ENCODE measurements at places on chromosomes 6 and 20. TPM values are rescaled to one million over a fixed set of nuclear protein-coding genes. Genes with fewer than 3 reads are reported as not detected.

DNA sequence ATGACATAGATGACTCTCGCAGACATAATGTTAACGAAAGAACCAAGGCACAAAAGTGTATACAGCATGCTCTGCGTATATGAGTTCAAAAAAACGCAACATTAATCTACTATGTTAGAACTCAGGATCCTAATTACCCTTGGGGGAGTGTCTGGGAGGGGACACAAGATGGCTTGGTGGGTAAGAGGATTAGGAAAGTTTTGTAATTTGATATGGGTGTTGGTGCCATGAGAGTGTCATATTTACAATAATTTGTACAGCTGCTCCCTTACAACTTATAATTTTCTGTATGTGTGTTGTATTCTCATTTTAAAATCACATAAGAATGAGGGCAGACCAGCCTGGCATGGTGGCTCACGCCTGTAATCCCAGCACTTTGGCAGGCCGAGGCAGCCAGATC, 38.6 kb downstream of the TFEB start:
- DNase-seq = no peak

DNA sequence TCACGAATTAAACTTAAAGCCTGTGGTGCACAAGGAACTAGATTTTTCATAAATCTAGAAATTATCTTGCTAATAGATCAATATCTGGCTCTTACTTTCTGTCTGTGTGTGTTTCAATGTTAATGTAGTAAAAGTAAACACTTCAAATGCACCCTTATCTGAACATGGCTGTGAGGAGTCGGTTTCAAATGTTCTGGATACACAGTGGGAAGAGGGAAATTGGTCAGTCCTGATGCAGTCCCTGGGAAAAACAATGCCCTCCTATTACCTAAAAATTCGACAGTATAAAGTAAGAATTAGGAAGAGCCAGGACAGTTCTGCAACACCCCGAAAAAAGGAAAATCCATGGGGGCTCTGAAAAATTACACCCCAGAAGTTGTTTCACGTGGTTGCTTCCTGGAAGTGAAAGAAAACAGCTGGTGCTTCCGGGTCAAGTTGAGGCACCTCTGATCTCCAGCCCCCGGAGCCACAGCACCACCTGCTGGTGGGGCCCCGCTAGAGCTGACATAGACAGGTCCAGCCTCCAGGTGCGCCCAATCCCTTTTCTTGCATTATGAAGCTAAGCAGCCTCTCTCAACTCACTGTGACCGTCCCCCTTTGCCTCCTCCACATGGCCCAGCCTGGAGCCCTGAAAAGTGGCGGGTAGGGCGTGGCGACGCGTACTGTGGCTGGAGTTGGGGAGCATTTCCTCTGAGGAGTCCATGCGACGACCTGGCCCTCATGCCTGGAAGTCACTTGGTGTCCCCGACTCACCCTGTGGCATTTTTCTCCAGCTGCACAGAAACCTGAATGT, 8.3 kb downstream of the SEMG2 start:
- no peak for DNase-seq

The SAMD10 gene
- 3.9 TPM for total RNA-seq

DNA sequence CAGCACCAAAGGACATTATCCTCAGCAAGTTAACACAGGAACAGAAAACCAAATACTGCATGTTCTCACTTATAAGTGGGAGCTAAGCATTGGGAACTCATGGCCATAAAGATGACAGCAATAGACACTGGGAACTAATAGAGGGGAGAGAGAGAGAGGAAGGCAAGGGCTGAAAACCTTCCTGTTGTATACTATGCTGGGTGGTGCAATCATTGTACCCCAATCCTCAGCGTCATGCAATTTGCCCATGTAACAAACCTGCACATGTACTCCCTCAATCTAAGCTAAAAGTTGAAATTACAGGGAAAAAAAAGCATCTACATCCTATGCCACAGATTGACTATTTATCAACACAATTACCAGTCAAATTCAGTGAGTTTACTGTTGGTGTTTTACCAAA, 20.0 kb upstream of the VNN1 start:
- DNase-seq = no peak

DNA sequence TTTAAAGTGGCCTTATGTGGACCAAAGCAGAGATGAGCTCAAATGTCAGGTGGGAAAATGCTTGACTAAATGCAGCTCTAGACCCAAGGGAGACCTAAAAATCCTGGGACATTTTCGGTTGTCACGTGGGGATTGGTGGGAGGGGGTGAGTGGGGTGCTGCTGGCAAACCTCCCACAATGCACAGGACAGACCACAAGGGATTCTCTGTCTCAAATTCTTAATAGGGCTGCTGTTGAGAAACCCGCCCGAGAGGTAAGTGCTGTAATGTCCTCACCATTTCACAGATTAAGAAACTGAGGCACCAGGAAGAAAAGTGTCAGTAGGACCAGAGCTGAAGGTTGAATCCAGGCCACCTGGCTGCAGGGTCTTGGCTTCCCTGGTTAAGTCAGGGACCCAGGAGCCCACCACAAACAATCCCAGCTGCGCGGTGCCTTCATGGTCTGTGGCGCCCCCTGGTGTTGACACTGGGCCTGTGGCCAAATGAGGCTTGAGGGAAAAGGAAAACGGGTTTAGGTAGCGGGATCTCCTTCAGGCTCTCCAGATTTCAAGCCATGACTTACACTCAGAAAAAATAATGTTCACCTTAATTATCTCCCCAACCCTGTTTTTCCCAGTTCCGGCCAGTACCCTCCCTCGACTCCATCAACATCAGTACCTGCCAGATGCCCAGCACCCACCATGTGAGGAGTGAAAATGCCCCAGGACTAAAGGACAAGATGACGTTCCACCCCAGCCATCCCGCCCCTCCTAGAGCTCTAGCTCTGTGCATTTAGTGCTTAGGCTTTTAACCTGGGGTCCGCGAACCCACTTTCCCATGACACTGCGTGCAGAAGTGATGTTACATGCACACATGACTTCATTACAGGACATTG, 7.2 kb downstream of the HLA-G start:
- peak; percentile 35 for DNase-seq

DNA sequence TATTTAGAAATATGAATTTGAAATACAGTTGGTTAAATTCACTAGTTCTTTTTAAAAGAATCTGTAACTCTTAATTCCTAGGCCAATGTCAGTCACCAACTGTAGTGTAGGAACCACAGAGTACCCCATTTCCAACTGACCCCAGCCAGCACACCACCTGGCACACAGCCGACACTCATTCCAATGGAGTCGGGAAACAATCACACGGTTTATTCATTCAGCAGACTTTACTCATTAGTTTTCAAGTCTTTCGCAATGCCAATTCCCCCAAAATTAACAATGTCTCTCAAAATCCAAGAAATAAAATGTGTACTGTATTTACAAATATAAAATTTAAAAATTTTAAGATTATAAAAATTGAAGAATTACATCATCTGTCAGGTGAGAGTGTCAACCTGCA, 13.5 kb downstream of the ARG1 start:
- no peak for DNase-seq

GRCh38 chr6:144744720-144745119, 459.6 kb downstream of the UTRN start:
- no peak for DNase-seq

The TFAP2D gene
- not detected for total RNA-seq

- no peak for DNase-seq
Observed at GRCh38 chr20:1121429-1121828, 3.0 kb downstream of the PSMF1 start.

DNA sequence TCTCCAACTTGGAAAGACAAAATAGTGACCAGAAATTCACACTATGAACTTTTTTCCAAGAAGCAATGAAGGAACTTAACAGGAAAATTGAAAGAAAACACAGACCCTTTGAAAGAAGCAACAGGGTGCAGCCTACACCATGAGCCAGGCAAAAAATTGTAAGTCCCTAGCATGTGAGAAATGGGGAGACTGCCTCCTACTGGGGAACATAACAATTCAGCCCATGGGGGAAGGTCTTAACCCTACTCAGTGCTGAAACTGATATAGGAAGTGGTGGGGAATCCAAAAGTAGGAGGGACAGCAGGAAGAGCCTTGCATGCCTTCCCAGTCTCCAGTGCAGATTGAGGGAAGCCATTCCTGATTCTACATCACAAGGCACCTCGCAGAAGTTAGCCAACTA, 235.1 kb upstream of the UFL1 start:
- DNase-seq = no peak

DNA sequence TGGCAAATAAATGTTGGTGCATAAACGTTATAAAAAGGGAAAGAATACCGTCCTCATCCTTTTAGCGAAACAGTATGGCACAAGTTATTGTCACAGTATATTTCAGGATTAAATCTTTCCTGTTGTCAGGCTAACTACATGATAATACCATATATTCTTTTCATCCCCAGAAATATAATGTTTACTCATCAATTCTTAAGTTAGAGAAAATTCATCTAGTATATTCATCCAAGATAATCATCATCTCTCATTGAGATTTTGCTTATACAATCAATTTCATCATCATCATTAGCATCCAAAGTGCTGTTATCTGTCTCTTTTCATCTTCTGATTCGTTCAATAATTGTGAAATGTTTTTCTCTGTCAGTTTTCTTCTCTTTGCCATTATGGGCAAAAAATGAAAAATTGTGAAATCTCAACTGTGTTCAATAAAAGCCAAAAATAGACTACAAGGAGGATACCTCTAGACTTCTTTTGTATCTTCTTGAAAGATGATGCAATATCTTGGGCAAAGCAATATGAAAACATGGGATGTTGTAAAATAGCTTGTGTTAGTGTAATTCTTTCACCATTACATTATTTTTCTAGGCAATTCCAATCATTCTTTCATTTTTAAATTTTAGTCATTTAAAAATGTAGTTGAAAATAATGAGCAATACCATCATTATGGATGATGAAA, 2.6 kb downstream of the SPACA1 start:
- no peak for DNase-seq

The C4B gene
- 129 TPM for total RNA-seq

GRCh38 chr20:49422161-49422560, 60.3 kb downstream of the KCNB1 start:
- no peak for DNase-seq

DNA sequence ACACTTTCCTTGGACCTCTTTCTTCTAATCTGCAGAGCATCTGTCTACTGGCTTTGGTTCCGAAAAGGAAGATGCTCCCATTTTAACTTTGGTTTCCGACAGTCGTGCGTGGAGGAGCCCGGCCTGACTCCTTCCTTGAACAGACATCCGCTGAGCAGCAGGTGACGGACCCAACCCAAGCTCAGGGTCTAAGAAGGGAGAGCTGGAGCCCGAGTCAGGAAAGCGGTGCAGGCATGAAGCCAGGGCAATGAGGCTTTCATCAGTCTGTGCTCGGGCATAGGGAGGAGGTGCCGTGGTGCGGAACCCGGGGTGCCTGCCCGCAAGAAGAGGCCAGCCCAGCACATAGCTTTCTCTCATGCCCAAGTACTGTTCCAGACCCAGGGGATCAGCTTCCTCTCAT, 109.4 kb downstream of the CDH4 start:
- no peak for DNase-seq

DNA sequence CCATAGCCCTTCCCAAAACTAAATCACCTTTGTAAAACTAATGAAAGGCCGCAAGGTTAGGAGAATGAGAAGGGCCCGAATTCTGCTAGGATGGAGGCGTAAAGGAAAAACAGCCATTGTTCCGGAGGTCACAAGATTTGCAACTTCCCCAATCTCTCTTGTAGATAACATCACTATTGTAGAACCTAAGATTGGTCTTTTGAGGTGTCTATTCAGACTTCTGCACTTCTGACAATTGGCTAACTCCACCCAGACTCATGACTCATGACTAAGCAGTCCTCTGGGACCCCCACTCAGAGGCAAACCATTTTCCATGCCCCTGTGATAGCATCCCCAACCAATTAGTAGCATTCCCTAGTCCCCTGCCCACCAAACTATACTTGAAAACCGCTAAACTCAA, 210.5 kb upstream of the SHLD1 start:
- no peak for DNase-seq

The RBBP9 gene
- 10.6 TPM for total RNA-seq

The C20orf141 gene
- not detected for total RNA-seq

- DNase-seq = no peak
Observed at GRCh38 chr20:48054051-48054450, 268.8 kb upstream of the SULF2 start.

- no peak for DNase-seq
Observed at GRCh38 chr6:3581469-3581868, 124.6 kb upstream of the SLC22A23 start.

- DNase-seq = no peak
Observed at GRCh38 chr6:53854843-53855567, 60.2 kb downstream of the LRRC1 start.

The TRAPPC3L gene
- total RNA-seq = 0.20 TPM

The FUT9 gene
- total RNA-seq = not detected

The SLC22A16 gene
- not detected for total RNA-seq

The BICRAL gene
- 13.6 TPM for total RNA-seq

The DUSP15 gene
- total RNA-seq = 8.3 TPM

The NRSN1 gene
- not detected for total RNA-seq

DNA sequence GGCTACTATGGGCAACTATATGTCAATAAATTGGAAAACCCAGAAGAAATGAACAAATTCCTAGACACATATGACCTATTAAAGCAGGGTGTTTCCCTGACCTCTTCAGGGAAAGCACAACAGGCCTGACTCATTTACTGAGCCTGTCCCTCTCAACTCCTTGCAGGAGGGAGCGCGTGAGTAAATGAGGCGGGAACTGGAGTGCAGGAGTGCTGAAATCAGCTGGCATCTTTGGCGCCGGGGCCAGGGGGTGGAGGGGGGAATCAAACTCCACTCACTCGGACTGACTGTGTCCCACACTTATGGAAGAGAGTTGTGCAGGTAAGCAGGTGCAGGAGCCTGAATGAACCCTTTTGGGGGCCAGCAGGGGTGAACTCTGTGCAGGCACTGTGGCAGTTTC, 671.2 kb upstream of the PTCHD4 start:
- DNase-seq = no peak

The XKR7 gene
- total RNA-seq = not detected

The KIAA1755 gene
- total RNA-seq = 18.0 TPM

The SOX18 gene
- 41.6 TPM for total RNA-seq
